ENCODE measurements at places on chromosomes 3 and 15. TPM values are rescaled to one million over a fixed set of nuclear protein-coding genes. Genes with fewer than 3 reads are reported as not detected.

DNA sequence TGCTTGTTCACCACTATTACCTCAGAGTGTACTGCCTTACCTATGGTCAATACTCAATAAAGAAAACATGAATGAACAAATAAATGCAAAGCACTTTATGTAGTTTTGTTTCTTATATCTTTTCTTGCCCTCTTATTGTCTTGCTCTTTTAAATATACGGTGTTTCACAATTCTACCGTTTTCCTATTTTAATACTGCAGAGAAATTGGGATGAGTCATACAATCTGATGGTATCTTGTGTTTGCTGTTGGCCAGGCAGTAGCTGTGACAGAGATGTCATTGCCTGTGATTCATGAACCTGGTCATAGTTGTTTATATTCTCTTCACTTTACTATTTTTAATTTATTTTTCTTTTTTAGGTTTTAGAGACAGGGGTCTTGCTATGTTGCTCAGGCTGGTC is 48.3 kb downstream of the SERP1 start:
- H3K36me3 ChIP-seq, result no peaks in the 10 kb centered on the region
- H3K4me1 ChIP-seq, result no peaks in the 10 kb centered on the region
- no peak for DNase-seq
- no peak overlapping the region for H3K27ac ChIP-seq

Gene PLS1
- total RNA-seq, result 26.0 TPM

Gene CHCHD4
- total RNA-seq, result 12.0 TPM

GRCh38 chr3:110808630-110809029 is 263.0 kb upstream of the NECTIN3 start:
- H3K27me3 ChIP-seq, result no peaks in the 10 kb centered on the region
- H3K4me1 ChIP-seq, result no peaks in the 10 kb centered on the region
- no peak overlapping the region for H3K27ac ChIP-seq
- no peaks in the 10 kb centered on the region for H3K36me3 ChIP-seq
- no peak for DNase-seq

- no peak overlapping the region for H3K27ac ChIP-seq
- no peaks in the 10 kb centered on the region for H3K36me3 ChIP-seq
- no peak overlapping the region for H3K4me3 ChIP-seq
- DNase-seq, result no peak
Observed at GRCh38 chr3:12954180-12954579, 112.8 kb upstream of the RPL32 start.

Gene ECE2
- not detected for total RNA-seq

DNA sequence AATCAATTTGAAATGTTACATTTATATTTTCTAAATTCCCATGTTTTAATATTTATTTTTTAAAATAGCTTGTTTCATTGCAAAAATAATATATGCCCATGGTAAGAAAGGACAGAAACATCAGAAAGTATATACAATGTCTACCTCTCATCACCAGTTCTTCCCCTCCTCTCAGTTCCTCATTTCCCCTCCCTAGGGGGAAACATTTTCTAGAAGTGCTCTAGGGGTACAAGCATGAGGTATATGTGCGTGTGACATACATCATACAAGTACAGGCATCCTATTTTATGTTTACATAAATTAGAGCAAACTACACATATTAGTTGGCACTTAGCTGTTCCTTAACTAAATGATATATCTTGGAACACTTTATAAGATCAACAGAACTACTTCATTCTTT is 189.3 kb upstream of the VEPH1 start:
- no peak overlapping the region for H3K4me3 ChIP-seq
- no peak for DNase-seq
- H3K27me3 ChIP-seq, result no peaks in the 10 kb centered on the region
- H3K36me3 ChIP-seq, result no peaks in the 10 kb centered on the region
- no peak overlapping the region for H3K27ac ChIP-seq
- no peaks in the 10 kb centered on the region for H3K4me1 ChIP-seq

Gene CHRD
- total RNA-seq, result 5.3 TPM

GRCh38 chr15:96969732-96970710 is 639.5 kb downstream of the NR2F2 start:
- no peak for DNase-seq
- H3K36me3 ChIP-seq, result no peaks in the 10 kb centered on the region
- no peak overlapping the region for H3K27ac ChIP-seq
- no peak overlapping the region for H3K4me3 ChIP-seq
- no peaks in the 10 kb centered on the region for H3K27me3 ChIP-seq

DNA sequence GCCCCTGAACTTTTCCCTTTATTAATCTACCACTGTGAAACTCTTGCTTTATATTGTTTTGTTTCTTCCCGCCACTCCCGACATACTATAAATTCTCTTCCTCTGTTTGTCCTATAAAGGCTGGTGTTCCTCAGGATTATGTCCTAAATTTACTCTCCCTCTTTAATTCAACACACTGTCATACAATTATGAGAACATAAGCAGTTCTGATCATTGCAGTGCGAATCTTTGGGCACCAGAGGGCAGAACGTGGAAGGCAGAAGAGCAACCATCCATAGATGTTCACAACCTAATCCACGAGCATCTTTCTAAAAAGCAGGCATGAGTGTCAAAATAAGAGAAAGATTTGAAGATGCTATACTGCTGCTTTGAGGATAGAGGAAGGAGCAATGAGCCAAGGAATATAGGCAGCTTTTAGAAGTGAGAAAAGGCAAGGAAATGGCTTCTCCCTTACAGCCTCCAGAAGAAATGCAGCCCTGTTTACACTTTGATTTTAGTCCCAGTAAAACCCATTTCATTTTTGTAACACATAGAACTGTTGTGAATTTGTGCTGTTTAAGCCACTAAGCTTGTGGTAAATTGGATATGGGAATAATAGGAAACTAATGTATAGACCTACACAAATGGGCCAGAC is 179.4 kb downstream of the GBE1 start:
- no peak for DNase-seq
- peaks cover 11% of the 10 kb centered on the region for H3K36me3 ChIP-seq
- H3K27me3 ChIP-seq, result no peaks in the 10 kb centered on the region

Gene MRAS
- total RNA-seq, result 79.4 TPM
